Activated T-helper 17 cell treated with anti-CD3 and anti-CD28 coated beads, Interleukin-2, amount 50 U/mL, for 72 hours (primary cell): ENCODE measurements at places on chromosomes 11 and 22.

DNA sequence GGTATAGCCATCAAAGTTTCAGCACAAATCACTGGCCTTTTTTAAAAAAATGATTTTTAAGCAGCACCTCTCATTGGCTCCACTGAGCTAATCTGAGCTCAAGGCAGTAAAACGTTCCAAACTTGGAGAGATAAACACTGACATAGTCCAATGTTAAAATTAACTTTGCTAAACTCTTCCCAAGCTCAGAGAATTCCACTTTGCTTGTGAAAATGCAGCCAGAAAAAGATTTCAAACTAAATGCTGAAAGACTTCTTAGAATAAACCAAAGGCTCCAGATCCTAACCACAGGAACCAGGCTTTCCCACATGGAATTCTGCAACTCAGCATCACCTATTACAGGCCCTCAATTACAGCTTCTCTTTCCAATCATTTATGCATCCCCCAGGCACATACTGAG lies 84.7 kb upstream of the GDPD4 start:
- no peak for ATAC-seq

DNA sequence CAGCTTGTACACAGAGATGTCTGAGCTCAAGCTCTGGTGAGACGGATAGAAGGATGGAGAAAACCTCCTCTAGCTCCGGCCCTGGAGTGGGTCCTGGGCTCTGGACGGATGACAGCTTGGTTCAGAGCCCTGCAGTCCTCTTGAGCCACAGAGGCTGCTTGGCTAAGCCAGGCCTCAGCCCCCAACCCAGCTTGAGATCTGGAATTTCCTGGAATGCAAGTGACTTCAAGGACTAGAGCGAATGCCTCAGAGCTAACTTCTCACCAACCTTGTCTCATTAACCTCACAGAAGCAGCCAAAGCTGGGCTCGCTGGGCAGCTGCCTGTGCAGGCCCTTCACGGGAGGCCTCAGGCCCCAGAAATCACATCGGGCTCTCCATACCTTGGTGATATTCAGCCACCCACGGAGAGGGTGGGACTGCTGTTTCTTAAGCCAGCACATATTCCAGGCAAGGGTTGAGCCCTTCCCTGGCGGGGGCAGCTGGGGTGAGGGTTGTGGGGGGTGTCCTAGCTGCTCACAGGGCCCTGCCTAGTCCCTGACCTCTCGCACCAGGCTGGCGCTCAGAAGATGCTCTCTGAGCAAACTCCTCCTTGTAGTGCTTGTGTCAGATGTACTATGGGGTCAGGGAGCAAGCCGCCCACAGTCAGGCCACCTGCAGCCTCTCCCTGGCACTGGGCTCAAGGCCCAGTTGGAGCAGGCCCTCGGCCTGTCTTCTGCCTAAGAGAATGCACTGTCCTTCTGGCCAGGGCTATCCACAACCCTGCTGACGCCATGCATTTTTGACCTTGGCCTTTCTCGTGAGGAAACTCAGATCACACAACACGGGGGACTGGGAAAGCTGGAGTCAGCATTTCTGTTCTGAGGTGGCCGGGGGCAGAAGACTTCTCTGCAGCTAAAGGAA lies 73.6 kb upstream of the TTLL12 start:
- ATAC-seq = no peak

GRCh38 chr11:115644856-115645255 lies 140.6 kb upstream of the CADM1 start:
- no peak for ATAC-seq

DNA sequence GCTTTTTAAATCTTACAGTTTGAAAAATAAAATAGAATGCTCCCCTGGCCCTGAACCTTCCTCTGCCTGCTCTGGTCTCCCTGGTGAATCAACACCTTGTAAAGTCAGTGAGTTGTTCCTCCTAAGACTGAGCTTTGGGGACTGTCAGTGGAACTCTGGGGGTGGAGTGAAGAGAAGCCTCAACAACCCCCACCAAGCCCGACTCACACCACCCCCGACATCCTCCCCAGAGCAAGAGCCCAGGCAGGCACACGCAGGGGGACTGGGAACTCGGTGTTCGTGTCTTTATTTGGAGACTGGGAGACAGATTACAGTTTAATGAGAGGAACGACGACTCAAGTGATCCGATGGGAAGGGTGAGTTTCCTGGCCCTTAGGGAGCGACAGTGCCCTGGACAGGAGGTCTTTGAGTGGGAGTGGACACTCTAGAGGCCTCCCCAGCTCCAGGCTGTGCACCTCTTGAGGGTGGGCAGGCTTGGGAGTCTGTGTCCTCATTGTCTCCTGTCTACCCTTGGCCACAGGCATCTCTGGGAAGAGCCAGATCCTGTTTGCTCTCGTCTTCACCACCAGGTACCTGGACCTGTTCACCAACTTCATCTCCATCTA lies 6.2 kb downstream of the KDELR3 start:
- no peak for ATAC-seq

- ATAC-seq = no peak
Measured at GRCh38 chr11:71463331-71464211, 10.6 kb downstream of the NADSYN1 start.

GRCh38 chr22:22397292-22397870 lies 111.2 kb downstream of the ZNF280B start:
- no peak for ATAC-seq

DNA sequence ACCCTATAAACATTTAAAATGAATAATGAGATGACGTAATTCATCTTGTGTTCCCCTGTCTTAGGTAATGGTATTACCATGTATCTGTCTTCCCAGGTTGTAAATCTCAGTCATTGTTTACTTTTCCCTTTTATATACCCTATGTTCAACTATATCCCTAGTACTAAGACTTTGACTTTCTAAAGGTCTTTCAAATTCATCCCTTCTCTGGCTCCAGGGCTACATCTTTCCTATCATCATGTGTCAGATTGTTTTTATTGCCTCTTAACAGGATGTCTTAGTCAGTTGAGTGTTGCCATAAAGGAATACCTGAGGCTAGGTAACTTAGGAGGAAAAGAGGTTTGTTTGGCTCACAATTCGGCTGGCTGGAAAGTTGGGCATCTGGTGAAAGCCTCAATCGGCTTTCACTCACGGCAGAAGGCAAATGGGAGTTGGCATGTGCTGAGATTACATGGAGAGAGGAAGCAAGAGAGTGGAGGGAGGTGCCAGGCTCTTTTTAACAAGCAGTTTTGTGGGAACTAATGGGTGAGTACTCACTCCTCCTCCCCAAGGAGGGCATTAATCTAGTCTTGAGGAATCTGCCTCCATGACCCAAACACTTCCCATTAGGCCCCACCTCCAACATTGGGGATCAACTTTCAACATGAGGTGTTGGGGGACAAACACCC lies 11.6 kb upstream of the DLAT start:
- no peak for ATAC-seq

- no peak for ATAC-seq
Measured at GRCh38 chr11:78270971-78271370, 82.3 kb downstream of the USP35 start.

DNA sequence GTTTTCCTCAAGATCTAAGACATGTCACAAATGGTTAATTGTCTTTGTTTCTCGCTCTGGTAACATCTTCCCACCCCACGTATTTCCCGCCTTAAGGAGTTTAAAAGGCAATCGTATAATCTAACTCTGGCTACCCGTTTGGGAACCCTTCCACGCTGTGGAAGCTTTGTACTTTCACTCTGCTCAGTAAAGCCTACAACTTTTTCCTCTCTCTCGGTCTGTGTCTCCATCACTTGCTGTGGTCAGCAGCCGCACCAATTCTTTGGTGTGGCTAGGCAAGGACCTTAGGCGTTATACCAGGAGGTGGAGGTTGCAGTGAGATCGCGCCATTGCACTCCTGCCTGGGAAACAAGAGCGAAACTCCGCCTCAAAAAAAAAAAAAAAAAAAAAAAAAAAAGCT lies 1430.1 kb downstream of the LRRC4C start:
- no peak for ATAC-seq

GRCh38 chr22:25223269-25223850 lies 3.9 kb downstream of the CRYBB2 start:
- no peak for ATAC-seq

GRCh38 chr11:75103380-75104026 lies 6.8 kb upstream of the OR2AT4 start:
- ATAC-seq = peak; percentile 82

GRCh38 chr11:76247091-76247490 lies 40.8 kb upstream of the WNT11 start:
- ATAC-seq = no peak

GRCh38 chr11:44304091-44305025 lies 5.6 kb downstream of the ALX4 start:
- no peak for ATAC-seq

- ATAC-seq = no peak
Measured at GRCh38 chr11:114162719-114163123, 103.2 kb downstream of the ZBTB16 start.

DNA sequence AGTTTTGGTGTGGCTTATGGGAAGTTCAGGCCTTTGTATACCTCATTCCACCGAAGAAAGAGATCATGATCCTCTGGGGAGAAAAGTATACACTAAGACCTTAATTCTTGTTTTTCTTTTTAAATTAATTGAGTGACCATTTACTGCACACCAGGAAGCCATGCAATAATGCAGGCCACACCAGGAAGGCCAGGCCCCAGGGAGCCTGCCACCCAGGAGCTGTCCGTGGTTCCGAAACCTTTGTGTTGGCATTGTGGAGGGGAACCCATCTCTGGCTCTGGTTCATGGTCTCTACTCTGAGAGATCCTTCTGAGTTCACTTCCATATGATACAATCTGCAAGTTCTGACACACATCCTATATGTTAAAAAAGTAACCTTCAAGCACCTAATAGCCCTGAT lies 291.8 kb downstream of the MIAT start:
- no peak for ATAC-seq

- ATAC-seq = no peak
Measured at GRCh38 chr11:8692417-8692816, 9.8 kb downstream of the RPL27A start.

DNA sequence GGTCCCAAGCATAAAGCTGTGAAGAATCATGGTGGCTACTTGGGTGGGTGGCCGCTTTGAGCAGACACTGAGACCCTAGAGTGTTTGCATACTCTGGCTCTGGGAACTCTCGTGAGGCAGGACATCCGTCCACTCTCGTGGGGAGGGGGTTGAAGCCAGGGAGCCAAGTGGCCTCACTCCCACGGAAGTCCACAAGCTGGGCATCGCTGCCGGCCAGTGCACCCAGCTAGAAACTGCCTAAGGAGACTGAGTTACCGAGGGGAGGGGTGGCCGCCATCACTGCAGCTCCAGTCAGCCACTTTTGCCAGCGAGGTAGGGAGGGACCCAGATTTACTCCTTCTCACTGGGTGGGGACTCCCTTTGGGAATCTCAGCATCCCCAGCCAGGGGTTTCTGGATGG lies 20.5 kb downstream of the MRGPRX2 start:
- no peak for ATAC-seq

GRCh38 chr11:46247659-46248058 lies 29.8 kb upstream of the CREB3L1 start:
- no peak for ATAC-seq

DNA sequence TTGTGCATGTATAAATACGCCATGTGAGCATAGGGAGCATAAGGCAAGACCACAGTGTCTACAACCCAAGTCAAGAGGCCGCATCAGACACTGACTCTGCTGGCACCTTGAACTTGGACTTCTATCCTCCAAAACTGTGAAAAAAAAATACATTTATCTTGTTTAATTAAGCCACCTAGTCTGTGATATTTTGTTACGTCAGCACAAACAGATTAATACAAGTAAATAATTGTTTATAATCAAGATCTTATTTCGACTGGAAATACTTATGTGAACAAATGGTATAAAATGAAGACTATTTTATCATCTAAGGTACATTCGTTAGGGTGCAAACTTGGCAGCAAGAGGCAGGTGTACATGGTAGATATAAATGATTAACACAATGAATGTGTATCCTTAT lies 599.3 kb upstream of the LRRC4C start:
- ATAC-seq = no peak

DNA sequence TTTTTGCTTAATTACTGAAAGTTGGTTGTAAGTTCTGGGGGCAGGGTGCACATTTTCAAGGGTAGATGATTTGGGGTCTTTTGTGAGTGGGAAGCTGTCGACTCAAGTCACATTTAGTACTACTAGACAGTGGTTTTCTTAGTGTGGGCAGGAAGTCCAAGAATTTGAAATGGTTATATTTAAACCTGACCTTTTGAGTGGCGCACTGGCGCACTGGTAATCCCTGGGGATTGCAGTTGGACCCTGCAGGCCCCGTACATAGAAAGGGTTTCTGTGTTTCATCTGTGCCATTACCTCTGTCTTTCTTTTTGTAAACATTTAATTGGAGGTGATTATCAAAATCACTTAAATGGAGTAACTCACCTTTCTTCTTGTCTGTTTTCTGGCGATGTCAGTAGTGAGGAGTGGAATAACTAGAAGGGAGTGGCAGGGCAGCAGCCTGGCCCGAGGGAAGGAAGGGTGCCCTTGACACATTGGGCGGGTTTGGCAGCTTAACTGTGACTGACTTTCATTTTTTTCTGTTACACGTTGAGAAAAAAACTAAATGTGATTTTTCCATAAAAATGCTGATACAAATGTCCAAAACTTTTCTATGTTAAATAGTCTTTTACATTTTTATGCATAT lies 101.8 kb upstream of the GAL start:
- ATAC-seq = no peak

GRCh38 chr11:69280451-69280850 lies 13.5 kb upstream of the MYEOV start:
- no peak for ATAC-seq

DNA sequence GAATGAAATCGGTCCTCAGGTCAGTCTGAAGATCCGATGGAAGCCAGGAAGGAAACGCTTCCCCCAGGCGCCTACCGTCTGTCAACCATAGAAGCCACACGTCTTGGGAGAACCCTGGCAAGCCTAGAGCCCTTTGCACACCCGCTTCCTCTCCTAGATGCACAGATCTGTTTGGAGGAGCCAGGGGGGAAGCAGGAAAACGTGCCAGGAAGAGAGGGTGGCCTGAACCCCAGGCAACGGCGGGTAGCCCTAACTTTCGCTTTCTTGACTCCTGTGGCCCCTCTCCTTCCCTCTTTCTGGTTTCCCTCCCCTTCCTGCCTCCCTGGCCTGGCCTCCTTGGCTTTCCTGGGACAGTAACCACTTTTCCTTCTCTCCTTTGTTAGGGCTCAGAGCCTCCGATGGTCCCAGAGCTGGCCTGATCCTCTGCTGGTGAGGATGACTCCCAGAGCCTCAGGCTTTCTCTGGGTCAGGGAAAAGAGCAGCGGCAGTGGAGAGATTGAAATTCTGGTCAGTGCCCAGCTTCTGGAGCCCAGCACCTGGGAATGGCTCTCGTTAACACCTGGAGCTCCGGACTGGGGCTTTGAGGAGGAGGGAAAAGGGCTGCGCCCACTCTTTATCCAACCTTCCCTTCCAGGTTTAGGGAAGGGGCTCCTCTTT lies 2.1 kb downstream of the FXYD6 start:
- no peak for ATAC-seq

DNA sequence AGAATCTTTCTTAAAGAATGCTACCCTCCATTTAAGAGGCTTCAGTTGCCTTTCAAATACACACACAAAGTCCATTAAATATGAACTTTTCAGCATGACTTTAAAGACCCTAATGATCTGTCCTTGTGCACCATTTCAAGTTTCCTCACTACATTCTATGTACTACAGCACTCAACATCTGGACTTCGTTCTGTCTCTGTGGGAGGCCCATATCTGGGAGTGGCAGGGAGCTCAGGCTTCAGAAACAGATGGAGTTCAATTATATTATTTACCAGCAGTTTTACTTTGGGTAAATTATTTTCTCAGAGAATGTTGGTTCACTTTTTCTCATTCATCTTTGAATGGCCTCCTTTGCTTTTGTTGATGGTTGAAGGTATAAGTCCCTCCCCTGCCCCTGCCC lies 67.4 kb downstream of the ANO3 start:
- no peak for ATAC-seq

GRCh38 chr11:67054346-67054835 lies 2.3 kb upstream of the RHOD start:
- ATAC-seq = peak; percentile 55
